Choroid plexus epithelial cell (primary cell): ENCODE measurements at places on chromosomes 1 and 21.
A peak's percentile ranks its signal among the peaks of the same experiment; 100 is the strongest.

DNA sequence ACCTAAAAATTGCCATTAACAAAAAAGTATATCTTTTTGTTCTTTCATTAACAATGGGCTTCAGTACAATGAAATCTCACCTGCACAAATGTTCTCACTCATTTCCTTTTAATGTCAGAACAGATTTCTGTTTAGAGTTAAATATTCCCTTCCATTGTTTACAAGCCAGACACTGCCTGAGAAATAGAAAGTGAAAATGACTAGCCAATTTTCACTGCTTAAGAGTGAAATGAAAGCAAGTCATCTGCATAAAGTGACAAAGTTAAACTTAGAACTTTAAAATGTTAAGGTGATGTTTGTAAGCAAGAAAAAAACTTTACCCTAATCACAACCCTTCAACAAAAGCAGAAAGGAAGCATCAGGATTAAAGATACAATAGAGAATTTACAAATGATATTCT is 27.5 kb downstream of the COA6 start:
- DNase-seq, result peak; percentile 43

DNA sequence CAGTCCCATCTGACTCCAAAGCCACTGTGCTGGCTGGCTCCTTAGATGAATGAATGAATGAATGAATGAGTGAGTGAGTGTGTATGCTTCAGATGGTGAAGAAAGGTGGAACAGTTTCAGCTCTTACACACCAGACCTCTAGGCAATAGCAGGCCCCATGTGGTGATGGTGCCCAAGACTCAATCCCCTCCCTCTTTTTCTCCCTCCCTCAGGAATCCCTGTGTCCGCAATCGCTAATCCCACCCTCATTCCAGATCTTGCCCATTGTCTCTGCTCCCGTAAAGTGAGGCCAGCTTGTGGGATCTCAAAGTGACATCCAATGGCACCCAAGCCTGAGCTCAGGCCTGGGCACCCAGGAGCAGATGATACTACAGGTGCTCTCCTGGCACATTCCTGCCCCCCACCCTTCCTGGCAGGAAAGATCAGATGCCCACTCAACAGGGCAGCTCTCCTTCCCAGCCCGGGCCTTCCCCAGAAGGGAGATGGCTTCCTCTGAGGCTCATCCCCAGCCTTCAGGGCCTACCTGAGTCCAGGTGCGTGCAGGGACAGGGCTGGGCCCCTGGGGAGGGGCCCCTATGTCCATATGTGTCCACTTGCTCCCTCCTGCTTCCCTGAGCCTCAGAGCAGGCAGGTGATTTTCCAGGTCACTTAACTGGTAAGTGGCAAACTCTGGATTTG is 106.4 kb downstream of the HMGB4 start:
- no peak for DNase-seq

DNA sequence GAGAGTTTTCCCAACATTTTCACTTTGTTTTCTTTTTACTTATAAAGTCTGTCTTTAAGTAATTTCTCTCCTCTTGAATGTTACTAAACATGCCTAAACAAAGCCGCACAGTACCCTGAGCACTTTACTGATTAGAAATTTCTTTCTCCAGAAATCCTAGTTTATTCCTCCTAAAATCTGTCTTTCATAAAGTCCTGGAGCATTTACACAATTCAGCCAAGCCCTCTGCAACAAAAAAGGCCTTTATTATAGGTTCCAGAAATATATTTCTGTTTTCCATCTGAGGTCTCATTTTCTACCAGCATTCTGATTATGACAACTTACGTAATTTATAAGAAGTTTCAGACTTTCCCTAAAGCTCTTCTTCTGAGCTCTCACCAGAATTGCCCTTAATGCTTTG is 549.5 kb upstream of the OLFM3 start:
- no peak for DNase-seq

DNA sequence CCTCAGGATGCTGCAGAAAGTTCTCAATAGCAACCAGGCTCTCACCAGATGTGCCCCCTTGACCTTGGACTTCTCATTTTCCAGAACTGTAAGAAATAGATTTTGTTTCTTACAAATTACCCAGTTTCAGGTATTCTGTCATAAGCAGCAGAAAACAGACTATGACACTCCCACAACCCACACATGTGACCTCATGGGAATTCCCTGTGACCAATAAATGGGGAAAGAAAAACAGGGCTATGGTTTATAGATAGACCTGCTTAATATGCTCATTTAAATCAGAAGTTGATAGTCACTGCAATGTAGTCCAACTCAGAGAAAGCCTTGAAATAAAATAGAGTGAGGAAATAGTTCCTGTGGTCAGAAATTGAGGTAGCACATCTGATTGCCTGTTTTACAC is 380.9 kb upstream of the PTBP2 start:
- DNase-seq, result peak; percentile 11

DNA sequence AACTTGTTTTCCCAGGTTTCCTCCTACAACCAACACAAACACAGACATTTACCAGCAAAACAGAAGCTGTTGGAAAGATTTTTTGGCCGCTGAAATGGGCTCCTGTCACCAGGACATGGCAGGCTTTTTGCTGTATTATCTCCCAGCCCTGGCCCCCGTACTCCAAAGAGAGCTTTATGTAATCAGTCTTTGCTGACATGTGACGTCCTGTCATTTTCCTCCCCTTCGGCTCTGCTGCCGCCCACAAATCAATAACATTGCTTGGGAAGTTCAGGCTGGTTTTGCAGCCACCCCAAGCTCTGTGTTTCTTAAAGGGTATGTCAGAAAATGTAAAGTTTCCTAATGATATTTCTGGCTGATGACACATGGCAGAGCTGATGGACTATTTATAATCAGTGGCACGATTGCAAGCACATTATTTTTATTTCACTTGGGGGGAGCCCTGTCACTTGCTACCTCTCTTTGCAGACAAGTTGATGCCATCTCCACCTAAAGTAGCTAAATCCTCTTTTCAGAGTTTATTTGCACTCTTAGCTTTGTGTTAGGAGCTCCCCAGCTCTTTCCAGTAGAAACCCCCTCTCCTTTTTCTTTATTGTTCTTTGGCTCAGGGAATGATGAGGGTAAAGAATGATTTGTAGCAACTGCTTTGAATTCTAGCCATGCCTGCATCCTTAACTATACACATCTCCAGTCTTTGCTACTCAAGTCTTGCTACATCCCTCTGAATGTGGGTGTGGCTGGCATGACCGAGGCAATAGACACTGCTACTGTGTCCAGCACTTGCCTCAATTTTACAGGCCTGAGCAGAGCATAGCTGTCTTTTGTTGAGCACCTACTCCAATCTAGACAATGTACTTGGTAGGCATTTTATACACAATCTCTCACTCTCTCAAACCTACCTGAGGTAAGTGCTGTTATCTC is 67.3 kb downstream of the ELAVL4 start:
- no peak for DNase-seq

GRCh38 chr1:10540277-10541005 is 65.7 kb downstream of the PEX14 start:
- DNase-seq, result peak; percentile 49

DNA sequence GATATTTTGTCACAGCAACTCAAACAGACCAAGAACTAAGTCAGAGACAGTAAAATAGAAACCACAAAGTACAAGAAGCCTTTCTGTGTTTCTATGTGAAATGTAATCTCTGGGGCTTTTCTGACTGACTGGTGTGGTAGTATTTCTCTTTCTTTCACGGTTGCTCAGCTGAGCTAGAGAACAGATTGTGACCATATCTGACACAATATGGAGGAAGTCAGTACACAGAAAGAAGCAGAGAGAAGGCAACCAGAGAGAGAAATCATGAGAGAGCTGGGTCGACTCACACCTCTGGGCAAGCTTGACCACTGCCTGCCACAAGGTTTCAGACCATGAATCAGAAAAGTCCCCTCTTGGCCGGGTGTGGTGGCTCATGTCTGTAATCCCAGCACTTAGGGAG is 208.9 kb upstream of the GREM2 start:
- no peak for DNase-seq

GRCh38 chr1:109269212-109269980 is 13.5 kb downstream of the PSRC1 start:
- DNase-seq, result no peak

DNA sequence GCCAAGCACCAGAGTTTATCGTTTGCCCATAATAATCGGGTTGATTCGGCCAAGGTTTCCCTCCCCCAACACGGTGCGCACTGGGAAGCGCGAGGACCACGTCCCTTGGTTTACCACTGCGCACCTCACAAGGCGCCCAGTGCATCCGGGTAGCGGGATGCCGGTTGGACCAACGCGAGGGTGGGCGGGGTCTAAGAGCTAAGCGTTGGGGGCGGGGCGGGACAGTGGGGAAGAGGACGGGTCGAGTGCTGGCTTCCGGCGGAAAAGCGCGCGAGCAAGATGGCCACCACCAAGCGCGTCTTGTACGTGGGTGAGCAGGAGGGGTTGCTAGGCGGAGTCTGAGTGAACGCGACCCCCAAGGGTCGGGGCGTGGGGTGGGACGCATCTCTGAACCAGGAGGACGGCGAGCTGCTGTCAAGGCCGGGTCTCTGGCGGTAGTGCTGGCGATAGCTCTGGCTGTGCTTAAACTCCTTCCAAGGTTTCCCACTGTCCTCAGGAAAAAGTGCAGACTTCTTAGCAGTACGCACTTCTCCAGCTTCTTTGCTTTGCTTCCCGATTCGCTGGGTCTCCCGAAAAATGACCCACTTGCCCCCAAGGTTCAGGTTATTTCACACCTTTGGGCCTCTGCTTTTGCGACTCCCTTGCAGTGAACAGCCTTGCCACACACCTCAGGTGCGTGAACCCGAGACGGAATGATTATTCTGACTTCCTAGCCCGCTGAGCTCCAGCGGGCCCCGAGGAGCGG is at the start of gene PPIE:
PPIE (plus strand) TSS at position 261 of the 745 bp plus-strand sequence; CDS start at position 280, 19 bp downstream.
- DNase-seq, result peak; percentile 93

GRCh38 chr1:151443846-151444782 is 15.2 kb downstream of the POGZ start:
- peak; percentile 93 for DNase-seq

DNA sequence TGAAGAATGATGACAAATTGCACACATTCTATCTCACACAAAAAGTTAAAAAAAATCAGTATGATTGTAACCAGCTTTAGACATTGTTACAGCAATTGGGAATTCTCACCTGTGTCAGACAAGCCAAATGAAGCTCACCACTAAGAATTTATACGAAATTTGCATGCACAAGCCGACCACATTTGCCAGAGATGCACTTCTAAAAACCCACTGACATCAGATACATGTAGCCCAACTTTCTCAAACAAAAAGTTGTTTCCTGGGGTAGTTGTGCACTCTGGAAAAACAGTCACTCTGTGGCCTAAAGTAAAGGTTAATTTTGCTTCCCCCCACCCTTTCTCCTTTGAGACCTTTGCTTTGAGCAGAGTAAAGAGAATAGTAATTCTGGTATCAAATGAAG is 67.9 kb upstream of the IL12RB2 start:
- no peak for DNase-seq

DNA sequence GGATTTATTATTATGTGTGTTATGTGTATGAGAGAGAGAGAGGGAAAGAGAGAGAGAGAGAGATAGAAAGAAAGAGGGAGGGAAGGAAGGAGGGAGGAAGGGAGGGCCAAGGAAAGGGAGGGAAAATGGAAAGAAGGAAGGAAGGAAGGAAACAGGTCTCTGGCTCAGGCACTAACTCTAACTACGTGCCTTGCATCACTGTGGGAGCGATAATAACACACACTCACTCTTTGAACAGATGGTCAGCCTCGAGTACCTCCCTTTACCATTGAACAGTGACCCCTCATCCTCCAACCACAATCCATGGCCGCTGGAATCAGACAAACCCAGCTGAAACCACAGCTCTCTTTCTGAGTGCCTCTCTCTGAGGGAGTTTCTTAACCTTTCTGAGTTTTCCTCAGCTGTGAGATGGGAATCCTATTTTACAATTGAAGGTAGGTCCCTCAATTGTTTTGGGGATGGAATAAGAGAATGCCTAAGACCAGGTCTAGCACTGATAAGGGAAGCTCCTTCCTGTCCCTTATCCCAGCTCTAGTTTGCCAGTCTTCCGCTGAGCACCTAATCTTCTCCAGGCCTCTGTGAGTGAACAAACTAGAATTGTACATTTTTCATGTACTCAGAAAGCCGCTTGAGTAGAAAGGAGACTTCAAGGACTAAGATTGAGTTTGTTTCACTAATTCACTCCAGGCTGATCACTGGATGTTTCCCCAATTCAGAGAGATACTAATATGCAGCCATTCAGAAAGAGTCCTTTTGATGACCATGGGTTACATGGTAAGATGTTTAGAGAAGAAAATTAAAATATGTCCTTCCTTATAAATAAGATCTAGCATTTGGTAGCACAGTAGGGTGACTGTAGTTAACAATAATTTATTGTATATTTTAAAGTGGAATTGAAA is 62.8 kb downstream of the IRF2BP2 start:
- peak; percentile 78 for DNase-seq

DNA sequence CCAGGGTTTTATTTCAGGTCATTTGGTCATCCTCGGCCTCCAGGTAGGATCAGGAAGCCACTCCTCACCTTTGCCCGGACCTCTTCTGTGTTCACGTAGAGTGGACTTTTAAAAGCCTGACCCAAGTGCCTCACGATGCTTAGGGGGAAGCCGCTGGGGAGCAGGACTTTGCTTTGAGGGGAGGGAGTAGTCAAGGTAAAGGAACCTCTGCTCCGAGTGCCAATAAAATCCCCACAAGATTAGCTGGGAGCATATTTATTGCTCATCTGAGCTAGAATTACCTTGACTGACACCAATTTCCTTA is 603 bp upstream of the DHRS3 start:
- no peak for DNase-seq

DNA sequence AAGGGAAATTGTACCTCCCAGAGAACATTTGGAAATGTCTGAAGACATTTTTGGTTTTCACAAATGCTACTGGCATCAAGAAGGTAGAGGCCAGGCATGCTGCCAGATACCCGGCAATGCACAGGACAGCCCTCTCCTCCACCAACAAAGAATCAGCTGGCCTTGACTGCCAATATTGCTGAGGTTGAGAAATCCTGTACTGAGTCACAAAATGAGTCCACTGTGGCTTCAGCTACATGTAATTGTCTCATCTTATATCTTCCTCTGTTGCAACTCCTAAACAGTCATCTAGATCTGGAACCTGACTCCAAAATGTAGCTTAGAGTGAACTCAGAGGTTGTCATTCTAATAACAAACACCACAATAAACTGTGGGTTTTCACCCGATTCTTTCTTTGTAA is 327.5 kb upstream of the POGK start:
- no peak for DNase-seq

DNA sequence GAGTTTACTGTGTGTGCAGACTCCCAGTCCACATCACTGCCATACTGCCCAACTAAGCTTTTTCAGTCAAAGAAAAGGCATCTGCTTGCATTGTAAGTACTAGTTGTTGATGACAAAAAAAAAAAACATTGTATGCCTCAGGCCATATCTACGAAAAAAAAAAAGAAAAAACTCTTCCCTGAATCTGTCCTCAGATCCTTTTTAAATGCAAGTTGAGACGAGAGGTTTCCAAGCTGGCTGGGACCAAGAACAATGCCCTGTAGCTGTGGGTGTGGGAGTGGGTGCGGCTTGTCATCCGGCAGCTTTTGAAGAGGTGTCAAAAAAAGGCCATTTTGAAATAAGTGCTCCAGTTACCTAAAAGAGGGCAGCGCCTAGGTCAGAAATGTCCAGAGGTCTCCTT is 29.2 kb upstream of the HHAT start:
- no peak for DNase-seq

DNA sequence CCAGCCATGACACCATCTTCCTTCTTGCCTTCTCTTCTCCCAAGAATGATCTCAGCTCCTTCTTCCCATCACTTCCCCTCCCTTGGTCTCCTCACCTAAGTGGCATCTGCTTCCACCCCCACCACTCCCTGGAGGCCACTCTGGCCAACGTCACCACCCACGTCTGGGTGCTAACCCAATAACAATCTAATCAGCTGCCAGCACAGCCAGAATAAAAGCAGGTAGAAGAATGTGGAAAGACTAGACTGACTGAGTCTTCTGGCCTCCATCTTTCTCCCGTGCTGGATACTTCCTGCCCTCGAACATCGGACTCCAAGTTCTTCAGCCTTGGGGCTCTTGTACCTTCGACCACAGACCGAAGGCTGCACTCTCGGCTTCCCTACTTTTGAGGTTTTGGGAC is 245.3 kb upstream of the CSF3R start:
- DNase-seq, result no peak
